ENCODE measurements at places on chromosomes 1 and 21.

DNA sequence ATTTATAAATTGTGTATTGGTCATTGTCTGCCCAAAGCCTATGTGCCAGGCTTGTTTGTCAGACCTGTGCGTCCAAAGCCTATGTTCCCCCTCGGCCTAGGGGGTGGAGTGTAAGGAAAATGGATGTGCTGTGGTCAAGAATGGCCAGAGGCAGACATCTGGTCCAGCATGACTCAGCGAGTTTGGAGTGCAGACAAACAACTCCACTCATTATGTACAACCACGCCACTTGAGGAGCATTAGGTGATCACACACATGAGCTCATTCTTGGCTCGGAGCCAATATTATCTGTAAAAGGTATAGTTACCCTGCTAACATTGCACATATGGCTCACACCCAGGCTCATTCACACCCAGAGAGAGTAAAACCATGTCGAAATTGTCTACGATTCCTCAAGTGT, 1047.6 kb upstream of the ADGRL4 start:
- no peak for DNase-seq

- no peak for DNase-seq
These were observed 7.2 kb downstream of the SNX7 start for GRCh38 chr1:98668733-98669132.

DNA sequence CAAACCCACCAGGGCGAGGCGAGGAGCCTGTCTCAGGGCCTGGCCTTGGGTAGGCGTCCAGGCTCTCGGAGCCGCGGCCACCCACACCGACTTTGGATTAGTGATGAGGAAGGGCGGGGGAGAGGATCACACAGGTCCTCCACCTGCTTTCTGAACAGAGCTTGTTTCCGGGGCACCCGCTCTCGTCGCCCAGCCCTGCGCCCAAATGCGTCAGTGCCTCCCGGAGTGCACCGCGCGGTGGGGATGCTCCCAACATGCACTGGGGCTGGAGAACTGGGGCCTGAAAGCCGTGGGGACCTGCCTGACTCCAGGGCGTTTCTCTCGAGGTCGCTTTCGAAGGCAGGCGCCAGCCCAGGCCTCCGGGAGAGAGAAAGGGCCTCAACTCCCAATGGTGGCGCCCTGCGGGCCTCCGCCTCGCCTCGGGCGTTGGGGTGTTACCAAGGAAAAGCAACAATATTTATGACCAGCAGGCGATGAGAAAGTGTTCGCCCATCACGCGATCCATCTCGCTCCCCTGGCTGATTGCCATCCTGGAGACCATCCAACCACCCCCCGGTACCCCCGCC, 8.9 kb upstream of the LHX8 start:
- peak; percentile 29 for DNase-seq

DNA sequence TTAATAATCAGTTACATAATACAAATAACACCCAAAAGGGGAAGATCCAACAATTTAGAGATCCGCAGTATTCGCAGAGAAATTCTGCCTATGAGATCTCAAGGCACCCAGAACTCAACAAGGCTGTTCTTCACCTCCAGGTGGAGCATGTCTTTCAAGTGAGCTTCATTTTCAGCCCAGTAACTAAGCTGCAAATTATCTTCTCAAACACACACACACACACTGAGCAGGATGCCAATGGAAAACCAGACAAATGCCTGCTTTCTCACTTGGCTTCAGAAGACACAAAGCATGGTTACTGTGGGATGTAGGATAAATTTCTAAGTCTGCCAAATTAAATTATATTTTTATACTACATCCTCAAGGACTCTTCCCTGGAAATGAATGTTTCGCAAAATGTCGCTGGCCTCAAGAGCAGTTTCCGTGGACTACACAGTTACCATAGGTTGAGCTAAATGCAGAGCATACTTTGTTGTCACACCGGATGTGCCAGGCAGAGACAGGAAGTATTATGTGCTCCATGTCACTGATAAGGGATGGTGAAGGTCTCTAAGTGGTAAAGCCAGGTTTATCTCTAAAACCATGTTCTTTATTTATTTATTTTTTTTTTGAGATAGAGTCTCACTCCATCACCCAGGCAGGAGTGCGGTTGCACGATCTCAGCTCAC, 30.3 kb downstream of the UBR4 start:
- DNase-seq, result no peak

- no peak for DNase-seq
These were observed 358.4 kb upstream of the SGIP1 start for GRCh38 chr1:66175581-66175980.

GRCh38 chr1:65045022-65045817, 78.9 kb upstream of the JAK1 start:
- no peak for DNase-seq

GRCh38 chr1:117030271-117030877, 28.8 kb downstream of the CD101 start:
- DNase-seq, result no peak

DNA sequence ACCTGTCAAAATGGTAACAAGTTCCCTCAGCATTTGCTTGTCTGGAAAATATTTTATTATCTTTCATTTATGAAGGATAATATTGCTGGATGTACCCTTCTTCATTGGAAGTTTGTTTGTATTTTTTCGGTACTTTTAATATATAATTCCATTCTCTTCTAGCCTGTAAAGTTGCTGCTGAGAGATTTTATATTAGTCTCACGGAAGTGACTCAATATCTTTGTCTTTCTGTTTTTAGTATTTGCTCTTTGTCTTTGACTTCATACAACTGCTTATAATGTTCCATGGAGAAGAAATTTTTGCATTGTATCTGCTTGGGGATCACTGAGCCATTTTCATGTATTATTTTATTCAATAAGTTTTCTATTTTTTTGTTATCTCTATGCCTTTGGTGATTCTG, 1777.5 kb downstream of the BRINP3 start:
- no peak for DNase-seq

DNA sequence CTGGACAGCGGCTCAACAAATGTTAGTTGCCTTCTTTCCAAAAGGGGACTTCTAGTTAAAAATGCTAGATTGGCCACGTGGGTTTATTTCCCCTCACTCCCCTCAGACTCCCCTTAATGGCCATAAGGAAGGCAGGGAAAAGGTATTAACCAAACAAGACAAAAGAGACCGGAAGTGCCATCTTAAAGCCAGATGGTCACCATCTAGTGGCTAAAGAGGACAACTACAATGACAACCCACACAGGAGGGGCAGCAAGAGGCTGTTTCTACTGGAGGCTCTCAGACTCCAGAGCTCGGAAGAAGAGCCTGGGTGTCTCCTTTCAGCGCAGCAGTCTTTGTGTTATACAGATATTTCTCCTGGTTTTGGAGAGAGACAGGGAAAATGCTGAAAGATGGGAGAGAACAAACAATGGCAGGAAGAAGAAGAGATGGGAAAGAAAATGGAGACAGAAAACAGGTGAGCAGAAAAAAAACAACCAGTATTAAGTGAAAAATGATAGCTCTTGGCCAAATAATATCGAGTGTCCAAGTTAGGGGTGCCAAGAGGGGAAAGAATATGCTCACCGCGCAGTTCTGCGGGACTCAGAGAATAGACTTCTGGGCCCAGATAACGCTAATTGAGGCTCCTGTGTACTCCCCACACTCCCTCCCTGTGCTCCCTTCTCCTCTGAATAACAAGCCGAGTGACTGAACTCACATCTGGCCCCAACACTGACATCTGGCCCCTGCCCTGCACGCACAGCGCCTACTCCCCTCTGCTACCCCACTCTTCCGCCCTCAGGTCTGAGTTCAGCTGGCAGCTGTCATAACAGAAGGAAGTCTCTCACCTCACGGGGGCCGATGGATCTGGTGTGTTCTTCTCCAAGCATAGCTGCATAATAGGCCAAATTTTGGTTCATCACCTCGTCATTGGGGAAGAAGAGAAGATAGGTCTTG, 9.6 kb downstream of the P3H1 start:
- DNase-seq, result peak; percentile 73

DNA sequence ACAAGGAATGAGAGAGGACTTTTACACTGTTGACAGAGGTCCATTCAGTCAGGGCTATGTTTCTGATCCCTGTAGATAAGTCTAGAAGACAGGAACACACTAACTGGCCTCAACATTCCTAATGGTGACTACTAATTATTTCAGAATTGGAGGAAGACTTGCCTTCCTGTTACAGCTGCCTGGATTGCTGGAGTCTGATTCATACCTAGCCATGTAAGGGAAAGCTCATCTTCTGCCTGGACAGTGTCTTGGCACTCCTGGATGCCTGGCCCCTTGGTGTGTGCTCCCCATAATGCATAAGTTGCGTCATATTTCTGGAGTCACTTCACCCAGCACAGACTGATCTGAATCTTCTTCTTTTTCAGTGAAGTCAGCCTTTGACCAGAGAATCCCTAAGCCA, 326.0 kb upstream of the RUNX1 start:
- DNase-seq, result no peak

DNA sequence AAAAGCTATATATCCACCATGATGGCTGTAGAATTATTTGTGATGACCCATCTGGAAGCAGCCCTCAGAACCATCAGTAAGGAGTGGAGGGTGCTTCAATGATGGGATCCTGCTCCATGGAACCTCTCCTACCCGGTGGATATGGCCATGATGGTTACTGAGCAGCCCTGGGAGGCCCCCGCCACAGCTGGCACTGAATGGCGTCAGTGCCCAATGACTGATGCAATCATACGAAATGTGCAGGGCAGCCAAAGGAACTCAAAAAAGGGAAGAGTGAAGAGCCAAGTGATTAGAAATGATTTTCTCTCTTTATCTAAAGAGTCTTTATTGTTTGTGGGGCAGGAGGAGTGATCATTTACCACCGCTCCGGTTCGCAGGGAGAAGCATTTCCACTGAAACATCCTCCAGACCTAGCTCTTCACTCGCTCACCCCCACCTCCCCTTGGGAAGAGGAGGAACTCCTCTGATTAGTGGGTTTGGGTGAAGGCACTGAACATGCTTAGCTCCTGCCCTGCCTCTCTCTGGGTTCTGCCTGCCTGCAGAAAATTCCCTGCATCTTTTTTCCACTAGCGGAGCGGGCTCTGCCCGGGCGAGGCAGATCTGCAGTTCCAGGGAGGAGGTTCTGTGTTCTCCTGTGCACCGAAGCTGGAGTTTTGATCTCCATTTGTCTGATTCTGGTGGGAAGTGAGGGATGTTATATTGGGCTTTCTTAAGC, 260.3 kb downstream of the GRIK3 start:
- no peak for DNase-seq

DNA sequence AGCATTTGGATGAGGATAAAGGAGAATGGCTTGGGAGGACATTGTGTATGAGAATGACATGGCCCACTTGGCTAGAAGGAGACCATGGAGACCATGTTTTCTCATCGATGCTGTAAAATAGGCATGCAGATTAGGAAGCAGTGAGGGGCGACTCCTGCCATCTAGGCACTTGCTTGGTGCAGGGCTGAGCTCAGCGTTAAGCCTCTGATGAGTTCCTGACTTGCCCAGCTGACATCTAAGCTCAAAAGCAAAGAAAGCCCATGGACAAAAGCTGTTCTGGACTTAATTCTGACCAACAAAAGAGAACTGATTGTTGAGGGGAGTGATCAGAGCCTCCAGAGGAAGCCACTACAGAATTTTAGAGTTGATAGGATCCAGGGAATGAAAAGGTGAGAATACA, 74.5 kb downstream of the LRRN2 start:
- DNase-seq, result no peak

DNA sequence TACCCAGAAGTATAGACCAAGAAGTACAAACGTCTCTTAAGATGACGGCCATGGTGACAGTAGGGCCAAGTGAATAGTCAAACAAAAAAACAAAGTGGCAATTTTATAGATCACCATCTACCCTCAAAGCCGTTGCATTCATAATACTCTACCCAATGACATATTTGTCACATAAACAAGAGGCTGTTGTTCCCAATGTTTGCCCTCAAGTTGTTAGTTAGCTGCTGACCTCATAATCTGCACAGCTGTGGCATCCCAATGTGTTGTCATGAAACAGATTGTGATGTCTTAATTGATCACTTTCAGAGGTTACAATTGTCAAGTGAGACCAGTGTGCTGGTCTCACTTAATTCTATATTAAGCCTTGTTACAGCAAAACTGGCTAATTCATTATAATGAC, 333.8 kb downstream of the ST6GALNAC3 start:
- DNase-seq, result no peak

GRCh38 chr1:1907098-1907736, 7.8 kb upstream of the CALML6 start:
- no peak for DNase-seq

DNA sequence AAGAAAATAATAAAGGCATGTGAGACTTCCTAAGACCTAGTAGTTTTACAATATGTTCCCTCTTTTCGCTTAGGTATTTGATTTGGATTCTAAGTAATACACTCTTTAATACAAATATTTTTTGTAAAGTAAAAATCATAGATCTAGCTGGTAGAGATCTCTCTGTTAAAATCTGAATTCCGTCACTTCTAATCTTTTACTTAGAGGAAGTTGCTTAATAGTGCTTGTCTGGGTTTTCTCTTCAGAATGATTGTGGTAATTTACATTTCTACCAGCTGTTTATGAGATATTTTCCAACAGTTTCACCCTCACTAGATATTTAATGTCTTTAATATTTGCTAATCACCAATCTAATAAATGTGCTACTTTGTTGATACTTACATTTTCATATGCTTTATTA, 23.3 kb downstream of the RBM11 start:
- DNase-seq, result no peak

DNA sequence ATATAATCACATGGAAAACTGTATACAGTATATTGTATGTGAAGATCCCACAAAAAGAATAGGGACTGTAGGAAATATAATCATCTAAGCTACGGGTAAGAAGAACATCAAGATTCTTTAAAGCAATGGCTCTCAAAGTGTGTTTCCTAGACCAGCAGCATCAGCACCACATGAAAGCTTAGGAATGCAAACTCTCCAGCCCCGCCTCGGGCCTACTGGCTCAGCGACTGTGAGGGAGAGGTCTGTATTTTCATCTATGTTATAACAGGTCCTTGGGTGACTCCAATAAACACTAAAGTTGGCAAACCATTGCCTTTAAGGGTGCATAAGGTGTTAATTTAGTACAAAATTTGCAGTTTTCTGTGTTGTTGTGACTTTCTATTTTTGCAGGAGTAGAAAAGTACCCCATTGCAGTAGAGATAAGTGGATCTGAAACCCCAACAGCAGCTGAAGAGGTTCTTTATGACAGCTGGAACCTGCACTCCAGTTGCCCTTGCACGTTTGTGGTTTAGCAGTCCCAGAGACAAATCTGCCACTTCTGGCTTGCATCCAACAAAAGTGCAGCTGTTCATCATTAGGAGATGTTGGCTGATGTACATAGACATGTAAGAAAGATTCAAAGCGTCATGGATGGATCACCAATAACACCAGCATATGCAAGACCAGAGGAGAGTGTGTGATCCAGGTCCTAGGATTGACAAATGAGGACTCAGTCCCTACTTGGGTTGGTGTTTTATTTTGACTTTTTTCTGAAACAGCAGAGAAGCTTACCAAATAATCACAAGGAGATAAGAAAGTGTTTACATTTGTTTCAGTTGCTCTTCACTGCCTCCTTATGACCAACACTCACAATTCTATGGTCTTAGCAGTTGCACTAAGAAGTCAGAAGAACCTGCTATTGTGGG, 15.9 kb upstream of the IFNAR1 start:
- peak; percentile 38 for DNase-seq
